Activated CD4-positive, alpha-beta T cell treated with anti-CD3 and anti-CD28 coated beads, Interleukin-2, amount 50 U/mL, for 24 hours (primary cell): ENCODE measurements at places on chromosomes 12 and 14.

DNA sequence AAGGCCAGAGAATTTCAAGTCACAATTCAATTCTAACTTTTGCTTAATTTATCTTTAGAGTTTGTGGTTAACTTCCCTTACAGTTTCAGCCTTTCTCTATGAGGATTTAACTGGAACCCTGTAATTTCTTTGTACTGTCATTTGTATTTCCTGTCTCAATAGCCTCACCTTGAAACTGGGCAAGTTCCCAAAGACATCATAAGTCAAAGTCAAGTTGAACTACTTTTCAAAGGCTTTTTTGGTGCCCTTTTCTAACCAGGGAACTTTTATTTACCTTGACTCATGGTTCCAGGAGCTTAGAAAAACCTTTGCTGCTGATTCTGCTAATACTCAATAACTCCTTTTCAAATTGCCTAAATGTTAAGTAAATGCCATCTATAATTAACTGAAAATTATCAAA lies 200.8 kb upstream of the KRR1 start:
- no peak for DNase-seq

DNA sequence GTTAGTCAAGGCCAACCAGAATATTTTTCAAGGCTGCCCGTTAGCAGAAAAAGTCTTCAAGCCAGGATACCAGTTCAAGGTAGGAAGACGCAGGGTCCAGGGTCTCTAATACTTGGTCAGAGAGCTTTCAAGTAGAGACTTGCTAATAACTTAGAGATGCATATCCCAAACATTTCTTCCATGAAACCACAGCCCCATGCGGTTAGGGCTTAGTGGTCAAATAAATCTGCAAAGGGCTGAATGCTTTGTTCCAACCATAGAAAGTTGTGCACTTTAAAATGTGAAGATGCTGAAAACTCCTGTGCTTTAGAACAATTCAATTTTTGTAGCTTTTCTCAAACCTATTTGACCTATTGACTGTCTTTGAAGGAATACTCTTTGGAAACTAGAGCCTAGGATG lies 208.9 kb downstream of the PIK3C2G start:
- DNase-seq = no peak

DNA sequence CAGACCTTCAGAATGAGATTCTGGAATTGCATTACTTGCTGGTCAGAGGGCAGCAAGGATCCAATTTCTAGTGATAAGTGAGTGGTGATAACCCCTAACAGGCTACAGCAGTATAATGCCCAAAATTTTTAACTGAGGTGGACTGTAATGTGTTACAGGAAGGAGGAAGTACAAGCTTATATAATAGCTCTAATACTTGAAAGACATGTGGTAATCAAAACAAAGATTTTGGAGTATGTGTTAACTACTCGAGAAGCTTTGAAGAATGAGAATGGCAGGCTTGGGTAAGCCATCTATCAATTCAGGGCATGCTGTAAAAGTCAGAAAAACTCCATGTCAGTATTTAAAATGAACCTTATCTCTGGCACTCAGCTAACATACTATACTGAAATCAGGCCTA lies 70.5 kb downstream of the ANKS1B start:
- DNase-seq = no peak

DNA sequence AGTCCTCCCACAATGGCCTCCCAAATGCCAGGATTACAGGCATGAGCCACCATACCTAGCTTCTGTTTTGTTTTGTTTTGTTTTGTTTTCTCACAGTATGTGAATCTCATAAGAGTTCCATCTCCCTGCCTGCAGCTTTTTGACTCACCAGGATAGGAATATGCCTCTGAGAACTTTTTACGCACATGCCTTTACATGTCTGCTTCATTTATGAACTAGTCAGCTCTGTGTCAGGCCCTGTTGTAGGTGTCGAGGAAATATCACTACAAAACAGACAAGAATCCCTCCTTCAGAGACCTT lies 89.0 kb downstream of the BORCS5 start:
- no peak for DNase-seq

DNA sequence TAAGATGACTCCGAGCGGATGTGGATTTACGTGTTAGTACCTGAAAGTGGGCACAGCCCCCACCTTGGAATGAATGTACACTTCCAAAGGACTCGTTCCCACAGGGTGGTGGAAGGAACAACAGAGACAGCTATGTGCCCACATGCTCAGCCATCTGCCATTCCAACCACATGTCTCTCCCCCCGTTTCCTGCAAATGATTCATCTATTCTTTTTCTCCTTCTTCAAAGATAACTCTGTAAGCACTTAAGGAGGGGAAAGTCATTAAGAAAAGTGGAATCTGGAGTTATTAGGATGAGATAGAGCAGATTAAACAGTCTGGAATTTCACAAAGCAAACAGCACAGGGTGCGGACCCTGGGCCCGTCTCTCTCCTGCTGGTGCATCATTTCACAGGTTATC lies 18.5 kb upstream of the DUSP6 start:
- no peak for DNase-seq

- no peak for DNase-seq
These were observed 144.4 kb downstream of the CCDC59 start for GRCh38 chr12:82213761-82214160.

DNA sequence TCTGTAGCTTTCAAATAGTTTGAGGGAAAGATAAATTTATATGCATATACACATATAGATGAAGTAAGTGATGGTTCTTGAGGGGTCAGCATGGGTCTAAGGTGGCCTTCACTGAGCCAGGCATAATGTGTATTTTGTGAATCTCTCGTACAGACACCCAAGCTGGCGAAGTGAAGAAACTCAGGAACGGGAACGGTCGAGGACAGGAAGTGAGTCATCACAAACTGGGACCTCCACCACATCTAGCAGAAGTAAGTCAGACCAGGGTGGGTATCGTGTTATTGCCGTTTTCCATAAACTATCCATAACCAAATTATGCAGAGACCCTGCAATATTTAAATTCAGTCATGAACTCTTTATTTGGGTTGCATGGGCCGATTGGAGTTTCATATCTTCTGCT lies 15.4 kb upstream of the TNS2 start:
- DNase-seq = no peak

DNA sequence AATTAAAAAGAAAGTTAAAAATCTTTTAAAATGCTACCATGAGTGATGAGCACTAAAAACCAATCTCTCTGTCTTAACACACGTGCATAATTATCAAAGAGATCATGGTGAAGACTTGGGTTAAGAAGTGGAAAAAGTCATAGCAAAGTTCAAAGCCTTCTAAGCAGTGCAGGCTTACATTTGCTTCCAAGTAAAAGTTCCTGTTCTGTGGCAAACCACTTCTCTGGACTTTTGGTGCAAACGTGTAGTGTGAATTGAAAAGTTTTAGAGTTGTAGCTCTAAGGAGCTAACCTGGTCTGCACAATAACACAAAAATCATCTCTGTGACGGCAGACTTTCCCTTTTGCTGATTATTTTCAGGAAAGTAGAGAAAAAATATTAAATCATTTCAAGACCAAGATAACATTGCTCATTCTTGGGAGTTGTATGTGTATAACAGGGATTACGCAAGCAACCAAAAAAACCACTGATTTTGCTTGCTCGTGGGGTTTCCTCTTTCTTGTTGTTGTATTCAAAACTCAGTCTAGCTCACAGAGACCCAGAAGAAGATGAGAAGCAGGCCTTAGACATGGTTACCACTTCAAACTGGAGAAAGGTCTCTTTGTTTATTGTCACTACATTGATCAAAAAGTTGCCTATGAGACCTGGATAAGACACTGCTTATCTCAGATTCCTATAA lies 2.3 kb upstream of the GLIPR1 start:
- DNase-seq = peak; percentile 51

DNA sequence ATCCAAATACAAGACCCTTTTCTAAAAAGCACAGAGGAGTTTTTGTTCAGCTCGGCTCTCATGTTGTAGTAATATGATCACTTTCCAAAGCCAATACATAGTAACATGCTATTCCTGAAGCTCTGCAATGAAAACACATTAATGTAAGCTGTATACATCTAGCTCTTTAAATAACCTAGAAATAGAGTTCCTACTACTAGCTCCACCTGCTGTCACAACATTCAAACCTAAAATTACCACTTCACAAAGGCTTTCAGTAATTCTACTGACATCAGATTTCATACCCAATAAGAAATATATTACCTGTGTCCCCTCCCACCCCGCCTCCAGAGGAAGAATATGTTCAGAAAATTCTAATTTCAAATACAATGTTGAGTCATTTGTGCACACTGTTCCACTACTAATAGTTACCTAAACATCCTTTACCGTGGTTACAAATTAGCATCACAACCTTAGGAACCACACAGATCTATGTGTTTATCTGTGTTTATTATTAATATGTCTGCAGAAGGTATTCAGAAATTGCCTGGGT lies 17.8 kb downstream of the EFCAB11 start:
- no peak for DNase-seq

DNA sequence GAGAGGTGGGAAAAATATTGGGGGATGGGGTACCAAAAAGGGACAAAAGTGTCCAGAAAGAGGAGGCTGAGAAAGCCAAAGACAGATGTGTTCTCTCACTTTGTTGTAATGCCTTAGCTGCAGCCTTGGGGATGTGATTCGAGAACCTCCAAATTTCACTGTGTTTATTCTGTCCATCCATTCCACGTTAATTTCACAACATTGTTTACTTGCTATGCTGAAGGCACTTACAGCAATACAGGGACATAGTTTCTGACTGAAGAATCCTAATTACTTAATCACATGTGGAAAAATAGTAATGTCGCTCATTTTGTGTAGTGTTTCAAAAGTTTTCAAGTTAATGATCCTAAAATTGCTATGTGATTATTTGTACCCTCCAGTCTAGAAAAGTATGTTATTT lies 146.2 kb upstream of the SLC38A2 start:
- DNase-seq = no peak

- DNase-seq = no peak
These were observed 948 bp downstream of the RIPK3 start for GRCh38 chr14:24338843-24339242.

GRCh38 chr12:3185260-3185870 lies 108.2 kb downstream of the TSPAN9 start:
- no peak for DNase-seq
